ENCODE measurements at places on chromosomes 4 and X.

DNA sequence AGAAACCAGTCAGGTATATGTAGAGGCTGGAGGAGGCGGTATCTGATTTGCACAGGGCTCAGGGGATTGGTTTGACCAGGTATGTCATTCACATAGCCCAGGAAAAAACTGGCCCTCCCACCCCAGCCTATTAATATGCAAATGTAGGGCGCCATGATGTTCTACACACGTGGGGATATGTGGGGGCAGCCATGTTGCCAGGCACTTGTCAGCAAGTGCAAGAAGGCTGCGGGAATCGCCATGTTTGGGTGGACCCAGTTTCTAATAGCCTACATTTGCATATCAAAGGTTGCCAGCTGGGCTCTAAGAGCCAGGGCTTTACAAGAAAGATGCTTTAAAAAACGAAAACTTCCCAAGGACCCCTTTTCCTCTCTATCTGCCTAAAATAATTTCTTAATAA lies 335.1 kb downstream of the SMARCA1 start:
- H3K4me3 ChIP-seq: no peak overlapping the region
- H3K27me3 ChIP-seq: no peaks in the 10 kb centered on the region
- no peaks in the 10 kb centered on the region for H3K4me1 ChIP-seq
- H3K36me3 ChIP-seq: no peaks in the 10 kb centered on the region
- no peak for ATAC-seq
- H3K27ac ChIP-seq: no peak overlapping the region

DNA sequence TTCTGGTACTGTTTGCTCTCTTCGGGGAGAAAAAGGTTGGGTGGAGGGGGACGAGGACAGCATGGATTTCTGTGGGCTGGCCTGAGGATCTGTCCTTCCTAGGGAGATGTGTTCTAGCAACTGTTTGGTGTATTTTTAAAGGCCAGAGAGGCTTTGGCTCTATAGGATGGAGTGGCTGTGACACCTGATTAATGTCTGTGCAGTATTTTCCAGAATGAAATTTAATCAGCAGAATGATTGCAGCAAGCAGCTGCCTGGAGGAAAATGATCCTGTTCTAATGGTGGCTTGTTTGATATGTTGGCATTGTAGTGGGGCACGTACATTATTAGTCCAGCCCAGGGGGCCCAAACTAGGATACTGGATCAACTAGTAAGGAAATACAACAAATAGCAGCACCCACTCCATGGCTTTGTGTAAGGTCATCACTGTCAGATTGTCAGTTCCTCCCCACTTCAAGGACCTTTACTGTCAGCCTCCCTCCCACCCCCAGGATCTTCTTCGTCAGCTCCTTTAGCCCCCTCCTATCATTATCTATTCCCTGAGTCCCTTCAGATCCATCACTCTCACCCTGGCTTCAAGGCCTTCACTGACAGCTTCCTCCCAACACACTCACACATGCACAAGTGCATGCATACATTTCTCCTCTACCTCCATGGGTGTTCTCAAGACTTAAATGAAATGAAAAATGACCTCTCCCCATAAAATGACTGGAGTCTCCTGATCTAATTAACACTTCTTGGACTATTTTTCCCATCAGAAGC lies 10.4 kb upstream of the TMEM255A start:
- no peak overlapping the region for H3K27ac ChIP-seq
- no peak overlapping the region for H3K4me3 ChIP-seq
- no peaks in the 10 kb centered on the region for H3K36me3 ChIP-seq
- peaks cover 11% of the 10 kb centered on the region for H3K27me3 ChIP-seq

DNA sequence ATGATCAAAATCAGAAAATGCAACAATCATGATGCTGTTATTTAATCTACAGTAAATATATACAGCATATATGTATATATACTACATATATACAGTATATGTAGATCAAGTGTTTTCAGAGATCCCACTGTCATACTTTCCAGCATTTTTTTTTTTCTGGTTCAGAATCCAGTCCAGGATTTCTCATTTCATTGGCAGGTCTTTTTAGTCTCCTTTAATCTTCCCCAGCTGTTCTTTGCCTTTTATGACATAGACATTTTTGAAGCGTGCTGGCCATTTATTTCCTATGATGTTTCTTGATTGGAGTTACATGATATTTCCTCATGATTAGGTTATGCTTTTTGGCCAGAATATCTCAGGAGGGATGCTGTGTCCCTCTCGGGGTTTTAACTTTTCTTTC lies 92.0 kb upstream of the TLR2 start:
- no peaks in the 10 kb centered on the region for H3K36me3 ChIP-seq
- no peak overlapping the region for H3K4me3 ChIP-seq
- ATAC-seq: no peak

DNA sequence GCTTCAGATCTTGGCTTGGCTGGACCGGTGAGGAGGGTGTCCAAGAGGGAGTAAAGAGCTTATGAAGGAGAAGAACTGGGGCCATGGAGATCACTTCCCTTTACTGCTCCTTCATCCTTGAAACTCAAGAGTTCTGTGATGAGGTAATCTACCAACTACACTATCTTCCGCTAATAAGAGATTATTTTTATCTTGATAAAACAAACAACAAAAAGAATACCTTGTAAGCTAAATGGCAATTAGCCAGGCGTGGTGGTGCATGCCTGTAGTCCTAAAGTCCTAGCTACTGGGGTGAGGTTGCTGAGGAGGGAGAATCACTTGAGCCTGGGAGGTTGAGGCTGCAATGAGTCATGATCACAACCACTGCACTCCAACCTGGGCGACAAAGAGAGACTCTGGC lies 47.4 kb downstream of the HAUS3 start:
- no peaks in the 10 kb centered on the region for H3K36me3 ChIP-seq
- no peaks in the 10 kb centered on the region for H3K27me3 ChIP-seq
- H3K27ac ChIP-seq: no peak overlapping the region

DNA sequence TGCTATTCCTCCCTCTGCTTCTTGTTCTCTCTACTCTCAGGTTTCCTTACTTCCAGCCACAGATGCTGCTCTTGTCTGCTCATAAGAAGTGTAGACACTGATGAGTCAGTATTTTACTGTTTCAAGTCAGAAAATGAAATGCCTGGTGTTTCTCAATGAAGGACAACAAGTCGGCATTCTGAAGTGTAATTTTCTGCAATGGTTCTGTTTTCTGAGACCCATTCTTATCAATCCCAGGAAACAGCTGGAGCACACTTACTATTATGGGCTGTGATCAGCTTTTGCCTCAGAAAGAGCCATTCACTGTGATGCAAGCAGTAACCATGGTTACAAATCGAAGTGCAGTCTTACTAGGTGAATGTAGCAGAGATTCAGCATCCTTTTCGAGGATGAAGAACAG lies 42.0 kb downstream of the SLC4A4 start:
- no peaks in the 10 kb centered on the region for H3K27me3 ChIP-seq
- no peaks in the 10 kb centered on the region for H3K36me3 ChIP-seq
- H3K4me3 ChIP-seq: no peak overlapping the region
- no peaks in the 10 kb centered on the region for H3K4me1 ChIP-seq

DNA sequence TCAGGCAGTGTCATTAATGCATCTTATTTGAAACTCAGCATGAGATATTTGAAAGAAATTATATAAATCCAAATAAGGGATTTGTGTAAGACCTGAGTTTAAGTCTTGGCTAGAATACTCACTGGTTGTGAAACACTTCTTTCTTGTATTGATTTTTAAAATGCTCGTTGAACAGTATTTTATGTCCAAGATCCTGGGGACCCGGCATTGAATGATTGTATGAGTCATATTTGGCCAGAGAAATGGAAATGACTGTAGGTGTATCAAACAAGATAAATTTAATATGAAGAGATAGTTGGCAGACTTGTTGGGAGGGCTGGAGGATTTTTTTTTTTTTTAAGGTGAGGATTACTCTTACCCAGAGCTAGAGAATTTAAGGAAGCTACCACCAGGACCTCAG lies 606.1 kb upstream of the CPEB2 start:
- no peaks in the 10 kb centered on the region for H3K27me3 ChIP-seq
- ATAC-seq: no peak
- H3K36me3 ChIP-seq: no peaks in the 10 kb centered on the region

DNA sequence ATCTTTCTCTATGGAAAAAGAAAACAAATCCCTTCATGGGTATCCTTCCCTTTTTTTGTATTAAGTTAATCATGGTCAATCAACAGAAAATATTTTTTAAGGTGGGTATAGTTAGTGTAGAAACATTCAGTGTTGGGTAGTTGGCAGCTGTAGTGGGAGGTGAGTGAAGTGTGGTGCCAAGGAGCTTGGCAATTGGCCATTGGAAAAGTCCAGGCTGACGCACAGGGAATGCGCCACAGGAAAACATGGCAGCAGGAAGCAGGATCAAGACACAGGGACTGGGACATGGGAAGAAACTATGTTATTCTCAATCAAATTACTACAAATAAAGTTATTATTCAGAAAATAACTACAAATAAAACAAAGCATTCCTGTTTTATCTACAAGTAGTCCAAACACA lies 20.0 kb downstream of the PALLD start:
- no peak overlapping the region for H3K27ac ChIP-seq
- no peak for ATAC-seq
- no peaks in the 10 kb centered on the region for H3K36me3 ChIP-seq
- H3K27me3 ChIP-seq: no peaks in the 10 kb centered on the region

- no peak overlapping the region for H3K27ac ChIP-seq
- no peaks in the 10 kb centered on the region for H3K4me1 ChIP-seq
- H3K4me3 ChIP-seq: no peak overlapping the region
- no peak for ATAC-seq
- no peaks in the 10 kb centered on the region for H3K36me3 ChIP-seq
- no peaks in the 10 kb centered on the region for H3K27me3 ChIP-seq
These were observed 84.8 kb downstream of the TMEM164 start for GRCh38 chrX:110087485-110088356.

GRCh38 chr4:84938316-84938715 lies 28.2 kb downstream of the WDFY3 start:
- H3K4me1 ChIP-seq: peaks cover 35% of the 10 kb centered on the region
- no peak overlapping the region for H3K4me3 ChIP-seq
- ATAC-seq: peak; percentile 68
- H3K27me3 ChIP-seq: no peaks in the 10 kb centered on the region
- H3K27ac ChIP-seq: peak overlapping the region; percentile 50

- H3K4me1 ChIP-seq: no peaks in the 10 kb centered on the region
- ATAC-seq: no peak
- H3K27me3 ChIP-seq: no peaks in the 10 kb centered on the region
- H3K27ac ChIP-seq: no peak overlapping the region
These were observed 20.8 kb upstream of the ABCG2 start for GRCh38 chr4:88179261-88179660.

GRCh38 chr4:53637348-53637747 lies 46.1 kb upstream of the LNX1 start:
- ATAC-seq: no peak
- H3K4me3 ChIP-seq: no peak overlapping the region
- H3K27ac ChIP-seq: no peak overlapping the region
- H3K4me1 ChIP-seq: no peaks in the 10 kb centered on the region
- peaks cover 13% of the 10 kb centered on the region for H3K27me3 ChIP-seq

DNA sequence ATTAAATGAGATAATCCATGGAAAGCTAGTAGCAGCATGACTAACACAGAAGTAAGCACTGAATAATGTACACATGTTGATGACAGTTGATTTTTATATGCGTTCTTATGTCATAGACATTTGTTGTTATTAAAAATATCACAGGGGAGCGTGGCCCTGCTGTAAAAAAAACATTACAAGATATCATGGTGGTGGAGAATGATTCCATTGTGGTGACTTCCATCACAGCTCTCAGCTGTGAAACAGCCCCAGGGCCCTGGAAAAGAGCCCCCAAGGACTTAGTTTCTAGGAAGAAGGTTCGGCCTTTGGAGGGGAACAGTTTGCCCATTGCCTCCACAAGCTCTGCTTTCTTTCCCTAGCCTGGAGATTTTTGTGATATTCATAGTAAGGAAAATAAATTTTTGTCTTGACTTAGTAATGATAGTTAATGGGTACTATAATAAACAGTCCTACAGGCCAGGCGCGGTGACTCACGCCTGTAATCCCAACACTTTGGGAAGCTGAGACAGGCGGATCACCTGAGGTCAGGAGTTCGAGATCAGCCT lies 49.9 kb downstream of the FAM114A1 start:
- no peaks in the 10 kb centered on the region for H3K4me1 ChIP-seq
- no peak overlapping the region for H3K27ac ChIP-seq
- peaks cover 100% of the 10 kb centered on the region for H3K36me3 ChIP-seq
- ATAC-seq: no peak

- H3K27me3 ChIP-seq: no peaks in the 10 kb centered on the region
- no peaks in the 10 kb centered on the region for H3K36me3 ChIP-seq
- no peaks in the 10 kb centered on the region for H3K4me1 ChIP-seq
These were observed 851.4 kb upstream of the AGA start for GRCh38 chr4:178293601-178294000.

DNA sequence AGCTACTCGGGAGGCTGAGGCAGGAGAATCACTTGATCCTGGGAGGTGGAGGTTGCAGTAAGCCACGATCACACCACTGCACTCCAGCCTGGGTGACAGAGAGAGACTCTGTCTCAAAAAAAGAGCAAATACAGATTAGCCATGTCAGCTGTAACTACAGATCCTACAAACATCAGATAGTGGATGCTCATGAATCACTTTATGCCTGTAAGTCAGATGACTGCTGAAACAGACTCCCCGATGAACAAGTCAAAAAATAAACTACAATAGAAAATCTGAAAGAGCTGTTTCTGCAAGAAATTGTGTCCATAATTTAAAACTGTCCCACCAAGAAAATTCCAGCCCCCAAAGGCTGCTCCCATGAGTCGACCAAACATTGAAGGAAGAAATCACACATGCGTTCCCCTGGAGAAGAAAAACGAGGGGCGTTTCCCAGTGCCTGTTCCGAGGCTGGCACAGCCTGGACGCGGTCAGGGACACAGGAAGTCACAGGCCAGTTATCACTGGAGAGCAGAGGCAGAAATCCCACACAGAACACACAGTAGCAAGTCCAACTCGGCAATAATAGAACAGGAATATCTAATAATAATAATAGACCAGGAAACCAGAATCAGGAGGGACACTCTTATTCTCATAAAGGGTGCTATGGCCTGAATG lies 30.0 kb upstream of the GTPBP6 start:
- H3K27me3 ChIP-seq: no peaks in the 10 kb centered on the region
- H3K4me1 ChIP-seq: no peaks in the 10 kb centered on the region
- ATAC-seq: no peak
